ENCODE measurements at places on chromosomes 12 and 14.

GRCh38 chr12:55818140-55818728, 393 bp downstream of the ORMDL2 start:
- peak; percentile 48 for DNase-seq

- no peak for DNase-seq
Measured at GRCh38 chr14:68474741-68475140, 318.1 kb downstream of the ZFP36L1 start.

- no peak for DNase-seq
Measured at GRCh38 chr14:67426161-67426560, 14.2 kb upstream of the PLEK2 start.

- no peak for DNase-seq
Measured at GRCh38 chr12:99277591-99278379, 369.8 kb upstream of the GARIN6 start.

- peak; percentile 48 for DNase-seq
Measured at GRCh38 chr12:49358483-49359141, 8.7 kb upstream of the SPATS2 start.

All from KG1 (cell line).